ENCODE measurements at places on chromosomes 3 and 15. TPM values are rescaled to one million over a fixed set of nuclear protein-coding genes. Genes with fewer than 3 reads are reported as not detected.

DNA sequence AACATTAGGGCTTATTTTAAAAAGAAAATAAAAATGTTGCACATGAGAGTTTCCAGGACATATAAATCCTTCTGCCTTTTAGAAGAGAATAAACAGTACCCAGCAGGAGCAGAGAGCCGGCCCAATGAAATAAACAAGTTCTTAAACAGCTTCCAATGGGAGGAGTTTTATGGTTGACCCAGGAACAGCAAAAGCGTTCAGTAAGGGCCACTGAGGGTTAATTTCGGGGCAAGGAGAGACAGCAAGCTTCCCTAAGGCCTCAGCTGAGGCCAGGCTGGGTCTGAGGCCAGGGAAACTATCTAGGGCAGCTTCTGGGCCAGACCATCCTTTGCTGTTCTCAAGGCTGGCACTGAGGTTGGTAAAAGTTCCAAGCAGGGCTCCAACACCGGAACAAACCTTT is 3.4 kb downstream of the PDZRN3 start:
- H3K27ac ChIP-seq: no peak overlapping the region
- no peak for DNase-seq
- no peaks in the 10 kb centered on the region for H3K4me1 ChIP-seq
- peaks cover 20% of the 10 kb centered on the region for H3K27me3 ChIP-seq
- no peak overlapping the region for H3K4me3 ChIP-seq

Gene NOP10
- 285 TPM for total RNA-seq

DNA sequence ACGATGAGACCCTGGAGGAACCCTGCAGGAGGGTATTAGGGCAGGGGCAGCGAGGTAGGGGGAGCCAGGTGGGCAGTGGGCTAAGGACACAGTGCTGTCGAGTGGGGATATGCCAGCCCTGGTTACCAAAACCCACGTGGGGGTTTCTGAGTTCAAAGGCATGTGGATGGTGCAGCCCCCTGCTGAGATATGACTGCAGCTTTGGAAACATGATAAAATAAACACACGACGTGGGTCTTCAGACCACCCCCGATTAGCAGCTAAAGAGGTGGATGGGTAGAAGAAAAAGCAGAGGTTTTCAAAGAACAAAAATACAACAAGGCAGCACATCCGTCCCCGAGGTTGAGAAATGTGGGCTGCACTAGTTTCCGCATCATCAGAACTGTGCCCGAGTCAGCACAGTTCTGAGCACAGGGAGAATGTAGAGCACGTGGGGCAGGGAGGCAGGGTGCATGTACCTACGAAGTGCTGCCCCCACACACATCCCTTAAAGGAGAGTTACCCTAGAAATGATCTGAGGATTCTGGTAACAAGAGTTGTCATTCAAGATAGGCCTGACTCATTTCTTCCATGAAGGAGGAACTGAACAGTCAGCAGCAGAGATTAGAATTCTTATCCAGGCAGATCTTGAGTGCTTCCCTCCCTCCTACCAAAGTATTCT is 121.3 kb downstream of the RPLP1 start:
- peak; percentile 53 for DNase-seq
- H3K27ac ChIP-seq: peak overlapping the region; percentile 31

Gene ACTRT3
- 1.7 TPM for total RNA-seq

- no peaks in the 10 kb centered on the region for H3K36me3 ChIP-seq
- no peak overlapping the region for H3K4me3 ChIP-seq
- DNase-seq: no peak
- H3K27ac ChIP-seq: no peak overlapping the region
- peaks cover 30% of the 10 kb centered on the region for H3K27me3 ChIP-seq
Observed at GRCh38 chr15:86327230-86327865, 247.7 kb downstream of the AGBL1 start.

DNA sequence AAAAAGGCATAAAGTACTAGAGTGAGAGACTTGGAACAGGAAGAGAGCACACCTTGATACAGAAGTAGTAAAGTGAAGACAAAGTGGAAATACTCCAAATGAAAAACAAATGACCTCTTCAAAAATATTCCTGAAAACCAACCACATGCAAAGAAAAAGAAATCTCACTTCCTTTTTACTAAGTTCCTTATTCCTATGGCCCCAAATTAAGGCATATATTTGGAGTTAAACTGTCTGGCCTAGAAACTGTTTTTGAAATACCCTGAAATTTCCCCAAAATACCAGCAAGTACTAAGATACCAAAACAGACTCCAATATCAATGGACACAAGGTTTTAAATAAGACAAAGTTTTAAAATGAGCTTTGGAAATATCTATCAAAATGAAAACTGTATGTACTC is 58.2 kb downstream of the ZNF148 start:
- no peak for DNase-seq
- peaks cover 46% of the 10 kb centered on the region for H3K36me3 ChIP-seq
- H3K27me3 ChIP-seq: no peaks in the 10 kb centered on the region
- peaks cover 22% of the 10 kb centered on the region for H3K4me1 ChIP-seq
- no peak overlapping the region for H3K4me3 ChIP-seq

Gene MLF1
- 0.89 TPM for total RNA-seq

DNA sequence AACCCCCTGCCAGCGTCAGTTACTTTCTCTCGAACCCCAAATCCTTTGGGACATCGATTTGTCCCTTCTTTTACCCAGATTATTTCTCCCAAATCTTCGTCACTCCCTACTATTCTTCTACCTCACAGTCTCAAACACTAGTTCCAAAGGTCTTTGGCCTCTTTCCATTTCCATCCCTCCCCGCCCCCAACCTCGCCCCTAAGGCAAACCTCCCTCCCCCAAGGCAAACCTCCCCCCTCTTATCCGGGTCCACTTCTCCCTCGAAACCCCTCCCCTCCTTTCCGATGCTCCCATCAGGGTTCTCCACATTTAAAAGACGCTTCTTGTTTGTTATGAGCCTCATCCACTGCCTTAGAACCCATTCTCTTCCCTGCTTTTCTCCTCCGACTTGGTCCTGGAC is 583 bp downstream of the EAF1 start:
- no peak for DNase-seq
- no peaks in the 10 kb centered on the region for H3K27me3 ChIP-seq
- peak overlapping the region; percentile 98 for H3K27ac ChIP-seq
- peaks cover 49% of the 10 kb centered on the region for H3K4me1 ChIP-seq

GRCh38 chr15:88108477-88108876 is 148.1 kb downstream of the NTRK3 start:
- no peak overlapping the region for H3K4me3 ChIP-seq
- no peaks in the 10 kb centered on the region for H3K36me3 ChIP-seq
- no peak for DNase-seq
- H3K4me1 ChIP-seq: no peaks in the 10 kb centered on the region

Data from activated naive CD8-positive, alpha-beta T cell treated with anti-CD3 and anti-CD28 coated beads for 36 hours (primary cell).